ENCODE measurements at places on chromosomes 5 and 9. TPM values are rescaled to one million over a fixed set of nuclear protein-coding genes. Genes with fewer than 3 reads are reported as not detected.

DNA sequence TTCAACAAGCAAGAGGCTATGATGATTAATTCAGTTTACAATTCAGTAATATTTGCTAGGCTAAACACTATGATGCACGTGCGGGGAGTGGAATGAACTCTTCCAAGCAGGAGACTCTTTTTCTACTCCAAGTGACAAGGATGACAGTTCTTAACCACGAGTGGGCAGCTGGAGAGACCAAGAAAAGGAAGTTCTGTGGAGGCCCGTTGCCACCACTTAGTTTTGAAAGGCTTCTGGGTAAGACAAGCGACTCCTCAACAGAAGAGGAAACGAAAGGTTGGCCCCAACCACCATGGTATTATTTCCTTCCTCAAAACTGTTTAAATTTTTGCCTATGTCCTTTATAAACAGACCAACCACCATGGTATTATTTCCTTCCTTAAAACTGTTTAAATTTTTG, 2.8 kb downstream of the DCAF12 start:
- no peak for DNase-seq

DNA sequence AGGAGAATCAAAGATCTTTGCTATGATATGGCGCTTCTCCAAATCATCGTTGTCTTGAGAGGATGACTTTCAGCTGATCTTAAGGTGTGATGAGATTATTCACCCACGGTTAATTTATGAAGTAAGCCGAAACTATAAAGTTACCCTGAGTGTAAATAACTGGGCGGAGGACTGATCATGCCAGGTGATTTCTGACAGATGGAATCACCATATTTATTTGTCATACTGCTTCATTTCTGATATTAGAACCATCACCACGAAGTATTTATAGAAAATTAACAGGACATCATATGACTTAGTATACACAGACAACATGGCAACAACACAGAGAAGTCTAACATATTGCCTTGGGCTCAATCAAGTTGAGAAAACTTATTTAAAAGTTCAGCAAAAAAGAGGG, 601.9 kb downstream of the RAB3C start:
- no peak for DNase-seq

IFNA6 gene
- not detected for total RNA-seq

PDE4D gene
- total RNA-seq, result 36.6 TPM

IL31RA gene
- total RNA-seq, result not detected

GRCh38 chr5:166834246-166834645, 1457.2 kb upstream of the WWC1 start:
- no peak for DNase-seq

SLC1A3 gene
- total RNA-seq, result 44.5 TPM

DNA sequence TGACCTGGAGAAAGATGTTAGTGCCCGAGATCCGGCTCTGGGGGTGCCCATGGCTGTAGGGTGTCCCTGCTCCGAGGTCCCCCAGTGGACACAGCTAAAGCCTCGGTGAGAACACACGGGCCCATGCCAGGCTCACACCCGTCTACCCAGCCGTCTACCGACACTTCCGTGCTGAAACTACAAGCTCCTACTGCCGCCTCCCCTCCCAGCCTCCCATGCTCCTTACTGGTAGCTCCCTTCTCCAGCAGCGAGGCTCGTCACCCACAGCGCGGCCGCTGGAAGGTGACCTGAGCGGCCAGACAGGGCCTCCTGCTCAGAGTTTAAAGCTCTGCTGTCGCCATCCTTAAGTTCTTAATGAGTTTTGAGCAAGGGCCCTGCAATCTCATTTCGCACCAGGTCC, 33.2 kb upstream of the CLPTM1L start:
- no peak for DNase-seq
